ENCODE measurements at places on chromosomes 3 and 15.
A peak's percentile ranks its signal among the peaks of the same experiment; 100 is the strongest.

- DNase-seq = peak; percentile 34
These were observed 26.3 kb upstream of the MTHFS start for GRCh38 chr15:79923079-79923514.

DNA sequence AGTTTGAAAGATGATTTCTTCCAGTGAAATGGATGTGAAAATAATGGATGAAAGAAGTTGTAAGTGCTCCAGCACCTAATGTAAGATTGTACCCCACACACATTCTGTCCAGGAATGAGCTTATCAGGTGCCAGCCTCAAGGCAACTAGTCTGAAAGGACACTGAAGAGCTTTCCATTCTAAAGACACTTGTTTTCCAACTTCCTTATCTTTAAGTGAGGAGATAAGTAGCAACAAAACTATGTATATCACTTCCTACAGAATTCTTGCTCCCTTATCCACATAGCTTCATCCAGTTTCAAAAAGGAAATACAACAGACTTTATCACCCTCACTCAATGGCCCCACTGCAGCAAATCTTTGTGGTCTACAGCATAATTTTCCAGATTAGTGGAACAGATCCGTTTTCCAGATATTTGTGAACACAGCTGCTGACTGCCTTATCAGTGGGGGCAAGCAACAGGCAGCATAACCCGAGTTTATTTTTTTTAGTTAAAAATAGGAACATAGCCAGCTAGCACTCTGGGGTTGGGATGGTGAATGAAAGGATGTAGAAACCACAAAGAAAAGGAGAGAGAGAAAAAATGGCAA lies 60.6 kb downstream of the CD200R1L start:
- DNase-seq = no peak

DNA sequence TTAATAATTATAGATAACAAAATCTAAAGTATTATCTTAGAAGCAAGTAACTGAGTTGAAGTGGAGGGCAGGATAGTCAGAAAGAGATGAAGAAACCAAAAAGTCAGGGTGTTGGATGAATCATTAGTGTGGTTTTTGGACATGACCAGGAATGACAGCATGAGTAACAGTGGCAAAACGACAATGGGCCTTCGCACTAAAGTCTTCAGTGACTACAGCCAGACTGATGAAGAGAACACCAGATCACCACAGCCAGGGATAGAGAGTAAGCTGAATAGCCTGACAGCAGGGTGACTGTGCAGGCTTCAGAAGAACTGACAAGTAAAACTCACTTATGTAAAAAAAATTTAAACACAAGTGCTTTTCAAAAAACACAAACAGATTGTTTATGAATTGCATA lies 96.0 kb upstream of the MELTF start:
- no peak for DNase-seq

- no peak for DNase-seq
These were observed 14.7 kb downstream of the IDH2 start for GRCh38 chr15:90087454-90088154.

DNA sequence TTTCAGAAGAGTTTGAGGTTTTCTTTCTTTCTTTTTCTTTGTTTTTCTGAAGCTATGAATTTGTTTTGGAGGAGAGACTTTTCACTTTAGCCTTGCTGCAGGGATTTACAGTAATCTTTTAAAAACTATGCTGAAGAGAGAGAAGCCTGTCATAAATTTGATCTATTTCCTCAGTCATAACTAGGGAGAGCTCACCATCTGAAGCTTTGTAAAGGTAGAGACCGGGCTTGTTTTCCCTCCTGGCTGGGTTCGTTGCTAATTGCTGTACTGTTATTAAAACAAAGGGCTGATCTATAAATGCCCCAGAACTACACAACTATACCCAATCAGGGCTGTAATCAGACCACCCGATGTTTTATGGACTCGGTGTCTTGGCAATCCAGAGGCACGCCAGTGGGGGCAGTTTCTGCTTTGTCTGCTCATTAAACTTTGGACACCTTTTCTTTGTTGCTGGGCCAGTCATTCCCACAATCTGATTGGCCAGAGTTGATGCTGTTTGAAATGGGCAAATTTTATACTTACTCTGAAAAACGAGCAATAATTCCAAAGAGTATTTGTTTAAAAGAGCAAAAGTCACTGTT lies 164.3 kb downstream of the CACNA1D start:
- DNase-seq = no peak

GRCh38 chr15:81807186-81807585 lies 238.6 kb downstream of the MEX3B start:
- no peak for DNase-seq

GRCh38 chr15:68152342-68152741 lies 52.8 kb downstream of the CALML4 start:
- DNase-seq = no peak

DNA sequence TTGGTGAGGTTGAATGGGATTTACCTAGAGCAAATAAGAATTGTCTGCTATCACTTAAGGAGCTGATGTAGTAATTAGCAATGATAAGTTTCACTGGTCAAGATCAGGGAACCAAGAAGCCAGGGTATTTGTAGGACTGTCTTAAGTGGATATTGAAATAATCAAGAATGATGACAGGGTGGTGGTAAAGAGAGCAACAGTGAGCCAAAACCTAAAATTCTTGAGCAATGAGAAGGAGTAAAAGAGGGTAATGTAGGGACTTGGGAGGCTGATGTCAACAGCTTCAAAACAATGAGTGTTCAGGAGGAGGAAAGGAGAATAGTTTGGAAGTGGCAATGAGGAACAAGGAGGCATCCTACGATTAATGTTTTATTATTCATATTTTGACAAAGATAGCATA lies 31.5 kb upstream of the SLC2A2 start:
- DNase-seq = no peak

DNA sequence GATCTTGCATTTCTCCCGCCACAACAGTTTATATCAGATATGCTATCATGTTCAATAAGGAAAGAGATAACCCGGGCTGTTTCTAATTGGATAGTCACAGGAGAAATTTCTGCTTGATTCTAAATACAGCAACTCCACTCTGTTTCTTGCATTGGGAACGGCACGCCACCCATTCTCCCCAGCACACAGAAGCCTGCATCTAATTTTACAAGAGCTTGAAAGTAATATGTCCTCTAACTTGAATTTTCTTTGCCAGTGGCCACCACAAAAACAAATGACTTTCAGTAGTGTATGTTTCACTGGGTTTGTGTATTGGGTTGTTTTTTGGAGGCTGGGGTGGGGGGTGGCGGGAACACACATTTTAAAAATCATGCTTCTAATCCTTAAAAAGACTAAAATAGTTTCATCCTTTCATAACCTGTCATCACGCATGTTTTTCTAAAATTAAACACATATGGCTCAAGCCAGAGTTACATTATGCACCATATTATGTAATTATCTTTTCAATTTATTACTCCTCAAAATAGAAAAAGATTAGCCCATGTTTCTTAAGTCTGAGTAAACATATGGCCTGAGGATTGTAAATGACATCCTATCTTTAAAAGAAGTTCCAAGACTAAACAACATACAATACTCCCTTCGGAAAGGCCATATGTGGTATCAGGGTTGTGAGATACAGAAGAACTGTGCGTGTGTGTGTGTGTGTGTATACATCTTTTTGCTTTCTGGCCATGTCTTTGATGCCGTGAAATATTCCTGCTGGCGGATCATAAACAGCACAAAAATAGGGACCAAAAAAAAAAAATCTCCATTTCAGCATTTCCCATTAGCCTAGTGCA lies 176.3 kb downstream of the FOXP1 start:
- no peak for DNase-seq

- no peak for DNase-seq
These were observed 121.5 kb downstream of the SLC9A9 start for GRCh38 chr3:143726727-143727126.

DNA sequence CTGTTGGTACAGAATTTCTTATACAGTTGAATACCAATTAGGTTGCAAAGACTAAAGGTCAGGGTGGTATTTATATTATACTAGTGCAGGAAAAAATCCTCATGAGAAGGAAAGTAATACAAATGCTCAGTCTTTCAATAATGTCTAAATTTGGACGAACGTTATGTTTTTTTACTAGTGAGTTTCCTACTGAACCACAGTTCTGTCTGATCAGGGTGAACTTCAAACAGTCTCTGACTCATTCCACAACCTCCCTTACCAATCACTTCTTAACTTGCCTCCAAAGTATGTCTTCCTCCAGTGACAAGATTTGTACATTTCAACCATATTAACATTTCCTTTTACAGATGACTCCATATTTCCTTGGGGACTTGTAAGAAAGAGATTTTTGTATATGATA lies 3.4 kb downstream of the TMEM212 start:
- no peak for DNase-seq

DNA sequence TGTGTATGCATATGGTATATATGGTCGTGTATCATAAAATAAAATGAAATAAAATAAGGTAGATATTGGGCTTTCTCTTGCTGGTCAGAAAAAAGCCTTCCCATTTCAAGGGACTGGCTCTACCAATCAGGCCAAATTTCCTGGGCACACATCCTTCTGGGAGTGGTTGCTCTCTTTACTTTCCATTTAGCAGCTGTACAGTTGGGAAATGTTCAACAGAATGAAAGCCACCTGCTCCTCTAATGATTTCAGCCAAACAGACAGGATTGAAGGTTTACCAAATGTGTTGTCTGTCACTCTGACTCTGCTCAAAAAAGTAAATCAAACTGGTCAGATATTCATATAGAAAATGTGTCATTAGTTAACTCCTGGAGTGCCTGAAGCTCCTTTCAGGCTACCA lies 380.4 kb downstream of the ROBO2 start:
- DNase-seq = no peak

DNA sequence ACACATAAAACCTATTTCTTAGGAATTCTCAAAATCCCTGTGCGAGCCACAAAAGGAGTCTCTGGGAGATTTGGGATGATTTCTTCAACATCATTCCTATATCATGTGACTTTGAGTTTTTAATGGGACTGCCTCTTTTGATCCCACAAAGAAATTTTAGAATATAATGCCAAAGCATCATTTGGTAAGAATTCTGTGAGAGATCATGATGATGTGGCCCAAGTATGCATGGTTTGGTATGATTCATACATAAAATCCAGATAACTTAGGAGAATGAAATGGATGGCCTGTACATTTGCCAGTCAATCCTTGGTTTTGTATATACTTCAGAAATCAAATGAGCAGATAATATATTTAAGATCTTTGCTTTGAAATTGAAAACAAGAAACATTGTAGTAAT lies 61.3 kb downstream of the UBE2E2 start:
- no peak for DNase-seq

DNA sequence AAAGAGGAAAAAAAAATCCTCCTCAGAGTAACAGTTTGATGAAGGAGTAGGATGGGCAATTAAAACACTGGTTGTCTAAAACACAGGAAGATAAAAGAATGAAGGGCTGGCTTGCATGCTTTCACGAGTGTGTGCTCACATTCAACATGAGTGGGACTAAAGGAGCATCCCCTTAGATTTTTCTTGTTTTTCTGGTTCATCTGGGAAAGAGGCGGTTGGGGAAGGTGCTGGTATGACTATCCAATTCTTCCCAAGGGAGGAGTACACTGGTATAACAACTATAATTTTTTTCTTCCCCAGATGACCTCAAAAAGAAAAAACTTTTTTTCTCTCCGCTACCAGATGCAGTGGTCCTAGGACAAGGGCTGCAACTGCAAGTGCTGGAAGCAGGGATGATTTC lies 143.7 kb downstream of the MYO9A start:
- DNase-seq = no peak

DNA sequence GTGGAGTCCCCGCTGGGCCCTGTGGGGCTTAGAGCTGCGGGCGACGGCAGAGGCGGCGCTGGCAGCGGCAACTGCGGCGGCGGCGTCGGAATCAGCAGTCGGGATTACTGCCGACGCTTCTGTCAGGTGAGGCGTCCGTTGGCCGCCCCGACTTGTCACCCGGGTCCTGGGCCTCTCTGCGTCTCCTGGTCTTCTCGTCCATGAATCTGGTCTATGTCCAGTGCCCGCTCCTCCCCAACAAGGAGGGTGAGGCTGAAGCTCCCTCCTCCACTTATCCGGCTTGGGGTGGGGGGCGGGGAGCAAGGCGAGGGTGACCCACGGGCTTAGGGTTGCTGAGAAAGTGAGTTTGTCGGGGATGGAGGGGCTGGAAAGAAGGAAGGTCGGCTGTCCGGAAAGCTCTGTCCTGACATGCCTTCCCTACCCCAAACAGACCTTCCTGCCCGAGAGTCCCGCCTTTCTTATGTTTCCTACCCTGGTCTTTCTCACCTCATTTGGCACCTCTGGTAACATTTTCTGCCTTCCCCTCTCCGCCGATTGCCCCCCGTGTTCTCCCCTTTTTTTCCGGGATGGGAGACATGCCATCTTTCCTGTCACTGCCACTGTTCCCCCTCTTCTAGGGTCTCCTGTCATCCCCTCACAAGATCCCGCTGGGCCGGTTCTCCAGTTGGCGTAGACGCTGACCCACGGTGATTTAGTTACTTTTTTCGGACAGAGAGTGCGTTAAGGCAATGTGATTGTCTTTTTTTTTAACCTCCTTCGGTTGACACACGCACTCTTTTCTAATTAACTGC lies 520 bp downstream of the ZNF654 start:
- no peak for DNase-seq

GRCh38 chr15:94026458-94027304 lies 204.7 kb upstream of the MCTP2 start:
- no peak for DNase-seq

GRCh38 chr3:10552631-10552943 lies 47.2 kb upstream of the ATP2B2 start:
- no peak for DNase-seq

GRCh38 chr3:190710723-190711122 lies 151.8 kb downstream of the GMNC start:
- DNase-seq = no peak

- DNase-seq = no peak
These were observed 158.3 kb downstream of the ECT2 start for GRCh38 chr3:172908771-172909270.

DNA sequence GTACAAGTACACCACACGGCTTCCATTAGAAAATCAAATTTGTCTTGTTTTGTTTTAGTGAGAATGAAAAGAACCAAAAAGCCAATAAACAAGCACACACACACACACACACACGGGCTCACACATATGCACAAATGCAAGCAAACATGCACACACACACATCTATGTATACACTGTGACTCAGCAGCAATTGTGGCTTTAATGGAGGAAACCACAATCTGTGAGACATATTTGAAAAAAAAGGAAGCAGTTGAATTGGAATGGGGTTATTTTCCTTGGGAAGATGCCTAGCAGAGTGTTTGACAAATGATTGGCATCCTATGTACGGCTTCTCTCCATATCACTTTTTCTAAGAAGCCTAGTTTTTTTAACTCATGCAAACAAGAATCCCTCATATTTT lies 201.1 kb upstream of the ARRDC4 start:
- DNase-seq = no peak

- DNase-seq = no peak
These were observed 130.0 kb upstream of the TJP1 start for GRCh38 chr15:29952225-29952624.

DNA sequence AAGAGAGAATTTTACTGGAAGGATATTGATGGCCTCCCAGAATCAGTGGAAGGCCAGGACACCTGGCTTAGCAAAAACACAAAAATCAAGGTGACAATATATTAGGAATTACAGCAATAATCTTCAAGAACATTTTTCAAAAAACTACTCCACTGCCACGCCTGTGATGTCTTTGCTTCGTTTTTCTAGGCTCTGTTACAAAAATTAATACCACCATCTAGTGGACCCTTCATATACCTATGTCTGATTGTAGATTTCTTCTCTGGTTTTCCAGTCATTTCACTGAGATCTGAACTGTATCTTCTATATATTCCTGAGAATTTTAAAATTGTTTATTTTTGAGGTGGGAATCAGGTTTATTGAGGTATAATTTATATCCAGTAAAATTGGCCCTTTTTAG lies 5.6 kb upstream of the SLC33A1 start:
- no peak for DNase-seq

- no peak for DNase-seq
These were observed 418.8 kb downstream of the EPHB1 start for GRCh38 chr3:135213822-135214221.

All from activated naive CD4-positive, alpha-beta T cell (primary cell).